ENCODE measurements at places on chromosomes 16 and 17.

- DNase-seq, result no peak
These were observed 658.9 kb downstream of the TOX3 start for GRCh38 chr16:51888016-51888415.

GRCh38 chr16:89322321-89323119 lies 105.0 kb downstream of the ZNF778 start:
- DNase-seq, result no peak

DNA sequence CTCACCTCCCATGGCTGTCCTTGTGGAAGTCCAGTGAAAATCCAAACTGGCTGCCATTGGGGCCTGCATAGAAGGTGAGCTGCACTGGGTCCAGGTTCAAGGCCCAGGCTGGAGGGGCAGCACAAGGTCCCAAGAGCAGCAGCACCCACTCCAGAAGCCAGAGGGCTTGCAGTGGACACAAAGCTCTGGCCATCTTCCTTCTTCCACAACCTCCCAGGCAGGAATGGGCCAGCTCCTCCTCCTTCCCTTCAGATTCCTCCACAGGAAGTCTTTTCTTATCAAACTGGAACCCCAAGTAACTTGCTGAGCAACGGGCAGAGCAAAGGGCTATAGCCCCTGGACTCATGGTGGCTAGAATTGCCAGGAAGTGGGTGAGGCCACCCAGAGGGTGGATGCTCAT lies at the start of gene ITGA2B:
TSS of gene ITGA2B (minus strand) at position 369 of the 400 bp plus-strand sequence. CDS start at position 193, 176 bp downstream.
- no peak for DNase-seq

DNA sequence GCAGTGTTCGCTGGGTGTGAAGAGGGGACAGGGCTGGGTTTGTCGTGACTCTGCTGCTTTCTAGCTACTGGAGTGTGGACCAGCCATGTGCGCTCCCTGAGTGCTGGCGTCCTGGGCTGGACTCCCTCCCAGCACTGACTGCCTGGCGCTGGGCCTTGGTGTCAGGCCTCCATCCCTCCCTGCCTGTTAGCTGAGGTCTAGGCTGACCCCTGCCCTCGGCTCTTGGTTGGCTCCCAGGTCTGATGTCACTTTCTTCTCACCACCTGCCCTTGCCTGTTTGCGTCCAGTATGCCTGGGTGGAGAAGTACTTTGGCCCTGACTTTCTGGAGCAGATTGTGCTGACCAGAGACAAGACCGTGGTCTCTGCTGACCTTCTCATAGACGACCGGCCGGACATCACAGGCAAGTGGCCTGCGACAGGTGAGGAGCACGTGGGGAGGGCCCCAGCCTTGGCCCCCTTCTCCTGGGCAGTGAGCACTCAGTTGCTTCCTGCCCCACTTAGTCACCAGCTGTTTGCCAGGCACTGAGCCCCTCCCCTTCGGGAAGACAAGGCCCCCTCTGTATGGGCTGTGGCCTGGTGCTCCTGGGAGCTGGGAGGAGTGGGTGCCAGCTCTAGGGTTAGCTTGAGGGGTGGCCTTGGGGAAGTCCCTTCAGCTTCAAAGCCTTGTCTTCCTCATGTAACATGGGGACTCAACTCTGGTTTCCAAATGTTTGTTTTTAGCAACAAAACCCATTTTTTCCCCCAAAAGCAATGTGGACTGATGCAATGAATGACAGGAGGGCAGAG lies 41.5 kb downstream of the NT5M start:
- DNase-seq, result no peak

DNA sequence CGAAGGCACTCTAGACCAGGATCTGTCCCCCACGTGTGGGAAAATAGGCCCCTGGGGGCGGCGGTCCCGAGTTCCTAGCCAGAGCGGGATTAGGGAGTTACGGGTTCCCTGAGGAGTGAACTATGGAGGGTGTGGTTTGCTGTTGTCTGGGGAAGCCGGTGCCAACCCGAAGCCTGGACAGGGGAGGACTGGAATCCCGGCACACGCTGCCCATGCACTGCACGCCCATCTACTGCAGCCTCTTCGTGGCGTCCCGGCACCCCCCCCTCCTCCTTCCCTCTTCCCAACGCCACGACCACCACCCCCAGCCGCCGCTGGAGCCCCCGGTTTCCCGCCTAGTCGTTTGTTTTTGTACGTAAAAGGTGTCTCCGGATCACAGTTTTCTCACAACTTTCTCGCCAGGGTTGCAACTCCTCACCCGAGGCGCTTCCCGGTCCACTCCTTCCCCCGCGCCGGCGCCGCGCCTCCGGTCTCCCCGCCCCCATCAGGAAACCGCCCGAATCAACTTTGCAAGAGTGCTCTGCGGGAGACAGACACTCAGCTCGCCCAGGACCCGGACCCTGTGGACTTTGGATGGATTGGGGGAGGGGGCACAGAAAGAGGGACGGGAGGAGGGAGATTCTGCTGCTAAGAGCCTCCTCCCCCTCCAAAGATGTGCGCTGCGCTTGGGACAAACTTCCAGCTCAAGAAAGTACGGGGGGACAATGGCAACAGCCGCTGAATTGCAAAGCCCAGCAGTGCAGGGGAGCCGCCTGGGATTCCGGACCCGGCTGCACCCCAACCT lies 1.4 kb upstream of the LHX1 start:
- DNase-seq, result no peak

DNA sequence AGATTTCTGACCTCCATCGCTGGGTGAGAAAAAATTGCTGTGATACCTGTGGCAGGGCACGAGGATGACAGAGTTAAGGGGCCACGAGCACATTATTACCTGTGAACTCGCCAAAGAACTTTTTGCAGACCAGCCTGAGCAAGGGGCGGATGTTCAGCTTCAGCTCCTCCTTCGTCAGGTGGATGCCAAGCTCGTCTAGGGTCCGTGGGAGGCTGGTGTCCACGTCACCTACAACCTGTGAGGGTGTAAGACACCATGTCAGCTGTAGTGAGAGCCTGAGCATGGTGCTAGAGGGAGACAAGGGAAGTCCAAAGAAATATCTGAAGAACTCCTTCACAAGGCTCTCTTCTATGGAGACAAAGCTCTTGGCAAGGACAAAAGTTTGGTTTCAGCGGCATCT lies 17.1 kb downstream of the HIGD1B start:
- DNase-seq, result no peak

DNA sequence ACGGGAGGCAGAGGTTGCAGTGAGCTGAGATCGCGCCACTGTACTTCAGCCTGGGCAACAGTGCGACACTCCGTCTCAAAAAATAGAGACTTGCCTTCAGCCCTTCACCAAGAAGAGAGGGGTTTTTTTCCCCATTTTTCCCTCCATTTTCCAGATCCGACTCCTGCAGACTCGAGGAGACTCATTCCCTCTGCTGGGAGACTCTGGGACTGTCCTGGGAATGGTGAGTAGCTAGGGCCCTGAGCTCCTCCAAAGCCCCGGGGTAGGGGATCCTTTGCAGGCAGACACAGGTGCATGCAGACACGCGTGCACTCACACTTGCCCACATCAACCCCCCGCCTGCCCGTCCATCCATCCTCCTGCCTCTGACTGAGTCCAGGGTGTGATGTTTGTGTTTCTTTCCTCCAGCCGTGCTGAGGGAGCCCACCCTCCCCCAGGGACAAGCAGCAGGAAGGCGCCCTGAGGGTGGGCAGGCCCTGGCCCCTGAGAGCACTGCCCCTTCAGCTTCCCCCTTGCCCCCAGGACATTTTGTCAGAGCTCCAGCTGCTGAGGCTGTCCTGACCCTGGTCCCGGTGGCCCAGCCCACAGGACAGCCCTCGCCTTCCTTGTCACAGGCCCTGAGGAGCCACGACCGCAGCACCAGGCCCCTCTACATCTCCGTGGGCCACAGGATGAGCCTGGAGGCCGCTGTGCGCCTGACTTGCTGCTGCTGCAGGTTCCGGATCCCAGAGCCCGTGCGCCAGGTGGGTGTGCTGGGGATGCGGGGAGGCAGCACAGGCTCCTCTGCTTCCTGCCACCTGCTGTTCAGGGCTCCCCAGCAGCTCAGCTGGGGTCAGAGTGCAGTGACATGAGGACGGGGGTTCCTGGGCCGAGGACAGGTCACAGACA lies 10.2 kb downstream of the ENDOV start:
- DNase-seq, result no peak

- no peak for DNase-seq
These were observed 9.0 kb upstream of the CXCL16 start for GRCh38 chr17:4748686-4749085.

DNA sequence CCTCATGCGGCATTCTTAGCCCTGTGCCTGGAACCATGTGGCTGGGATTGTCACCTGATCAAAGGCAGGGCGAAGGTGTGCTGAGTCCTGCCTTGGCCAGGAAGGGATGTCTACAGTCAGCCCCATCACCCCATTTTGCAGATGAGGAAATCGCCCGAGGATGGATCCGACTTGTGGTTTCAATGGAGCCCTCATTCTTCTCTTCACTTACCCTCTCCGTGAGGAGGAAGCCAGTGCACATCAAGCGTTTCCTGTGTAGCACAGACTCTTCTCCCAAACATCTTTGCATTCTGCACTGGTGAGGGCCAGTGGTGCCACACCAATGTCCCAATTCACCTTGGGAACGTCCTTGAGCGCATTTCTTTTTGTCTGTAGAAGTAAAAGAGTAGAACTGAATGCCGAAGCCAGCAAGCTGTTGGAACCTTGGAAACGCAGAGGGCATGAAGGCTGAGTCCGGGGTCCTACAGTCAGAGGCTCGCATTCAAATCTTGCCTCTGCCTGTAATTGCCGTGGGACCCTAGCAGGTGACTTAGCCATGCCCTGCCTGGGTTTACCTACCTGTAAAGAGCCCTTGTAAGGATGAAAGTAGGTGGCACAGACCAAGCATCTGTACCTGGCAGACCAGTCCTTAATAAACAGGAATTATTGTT lies 85.4 kb downstream of the IRF8 start:
- DNase-seq, result no peak

DNA sequence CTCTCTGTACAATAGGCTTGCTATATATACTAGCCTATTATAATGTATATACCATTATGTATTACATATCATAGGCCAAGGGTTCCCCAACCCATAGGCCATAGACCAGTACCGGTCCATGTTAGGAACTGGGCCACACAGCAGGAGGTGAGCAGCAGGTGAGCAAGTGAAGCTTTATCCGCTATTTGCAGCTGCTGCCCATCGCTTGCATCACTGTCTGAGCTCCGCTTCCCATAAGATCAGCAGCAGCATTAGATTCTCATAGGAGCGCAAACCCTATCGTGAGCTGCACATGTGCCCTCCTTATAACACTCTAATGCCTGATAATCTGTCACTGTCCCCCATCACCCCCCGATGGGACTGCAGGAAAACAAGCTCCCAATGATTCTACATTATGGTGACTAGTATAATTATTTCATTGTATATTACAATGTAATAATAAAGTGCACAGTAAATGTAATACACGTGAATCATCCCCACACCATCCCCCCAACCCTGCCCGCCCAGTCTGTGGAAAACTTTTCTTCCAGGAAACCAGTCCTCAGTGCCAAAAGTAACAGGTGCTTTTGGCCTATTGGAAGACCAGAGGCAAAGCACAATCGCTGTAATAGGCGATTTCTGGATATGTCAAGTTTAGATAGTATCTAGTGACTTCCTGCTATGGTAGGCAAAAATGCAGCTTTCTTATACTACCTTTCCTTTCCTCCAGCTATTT lies 84.1 kb downstream of the MYH11 start:
- no peak for DNase-seq

DNA sequence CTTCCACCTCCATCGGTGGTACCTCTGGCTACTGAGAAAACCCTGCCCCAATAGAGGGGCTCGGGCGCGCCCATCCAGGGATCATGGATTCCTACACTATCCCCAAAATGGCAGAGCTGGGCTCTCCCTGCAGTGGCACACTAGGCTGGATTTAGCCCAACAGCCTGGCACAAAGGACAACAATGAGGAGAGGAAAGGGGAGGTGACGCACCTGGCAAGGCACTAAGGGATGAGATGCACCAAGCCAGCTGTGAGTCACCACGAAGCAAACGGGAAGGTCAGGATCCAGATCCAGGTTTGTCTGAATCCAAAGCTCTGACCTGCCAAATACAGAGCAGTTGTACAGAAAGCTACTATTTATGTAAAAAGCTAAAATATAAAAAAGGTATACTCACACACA lies 18.1 kb downstream of the UBE2O start:
- DNase-seq, result no peak

DNA sequence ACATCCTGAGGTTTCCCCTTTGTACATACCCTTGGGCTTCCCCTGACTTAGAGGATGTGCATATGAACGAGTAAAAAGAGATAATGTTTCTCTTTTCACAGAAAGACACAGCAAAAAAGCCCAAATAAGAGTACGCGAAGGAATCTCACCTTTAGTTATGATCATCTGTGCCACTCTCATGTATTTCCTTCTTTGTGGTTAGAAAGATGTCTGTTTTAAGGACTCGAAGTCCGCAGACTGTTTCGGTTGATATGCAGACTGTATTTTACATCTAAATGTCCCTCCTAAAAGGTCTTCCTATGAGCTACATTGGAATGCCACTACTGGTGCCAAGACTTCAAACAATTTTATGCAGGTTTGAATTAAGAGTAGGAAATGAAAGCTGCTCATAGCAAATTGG lies 102.3 kb upstream of the GOT2 start:
- no peak for DNase-seq

GRCh38 chr16:78953526-78953925 lies 647.0 kb downstream of the MAF start:
- no peak for DNase-seq

DNA sequence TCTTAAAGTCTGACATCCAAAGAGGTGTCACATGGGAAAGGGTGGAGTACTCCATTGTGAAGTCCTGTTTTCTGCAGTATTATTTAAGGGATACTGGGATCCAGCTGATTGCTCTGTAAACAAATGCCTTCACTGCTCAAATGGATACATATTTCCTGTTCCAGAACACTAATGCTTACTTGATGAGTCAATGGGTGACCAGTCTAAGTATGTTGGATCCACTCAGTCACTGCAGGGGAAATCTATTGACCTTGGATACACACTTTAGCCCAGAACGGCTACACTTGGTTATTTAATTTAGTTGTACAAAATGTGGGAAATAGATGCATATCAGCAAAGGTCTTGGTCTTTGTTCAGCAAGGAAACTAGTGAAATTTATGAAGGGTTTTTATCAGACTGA lies 261.4 kb downstream of the MAP2K4 start:
- no peak for DNase-seq

DNA sequence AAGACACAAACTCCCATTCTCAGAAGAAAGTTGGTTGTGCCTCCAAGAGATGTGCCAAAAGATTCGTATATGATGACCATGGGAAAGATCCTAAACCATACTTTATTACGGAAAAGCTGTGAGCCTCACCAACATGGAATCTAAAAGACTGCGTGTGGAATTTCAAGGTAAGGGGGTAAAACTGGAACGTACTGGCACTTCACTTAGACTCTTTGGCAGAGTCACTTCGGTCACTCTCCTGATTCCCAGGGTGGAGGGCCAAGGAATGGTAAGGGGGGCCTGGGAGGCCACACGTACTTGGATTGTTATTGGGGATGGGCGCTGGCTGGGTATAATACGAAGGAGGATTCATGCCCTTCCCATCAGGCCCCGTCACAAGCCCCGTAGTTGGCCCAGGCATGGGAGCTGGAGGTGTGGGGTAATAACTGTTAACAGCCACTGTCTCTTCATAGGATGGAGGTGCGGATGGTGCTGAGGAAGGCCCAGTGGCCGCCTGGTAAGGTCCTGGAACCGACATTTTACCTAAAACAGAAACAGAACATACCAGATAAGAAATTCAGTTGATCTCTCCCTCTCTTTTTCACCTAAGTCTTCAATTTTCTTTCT lies 30.4 kb downstream of the LITAF start:
- DNase-seq, result no peak
